ENCODE measurements at places on chromosomes 3 and 15. TPM values are rescaled to one million over a fixed set of nuclear protein-coding genes. Genes with fewer than 3 reads are reported as not detected.

The MIX23 gene
- total RNA-seq, result 27.2 TPM

The SERPINI2 gene
- not detected for total RNA-seq

The MITF gene
- 12.6 TPM for total RNA-seq

The SLC51A gene
- not detected for total RNA-seq

The VEPH1 gene
- 72.0 TPM for total RNA-seq

The ASB14 gene
- total RNA-seq, result not detected

The CHRD gene
- 10.9 TPM for total RNA-seq

The NR1I2 gene
- 0.20 TPM for total RNA-seq

The SEMA5B gene
- 0.72 TPM for total RNA-seq

Data from smooth muscle cell of the pulmonary artery (primary cell).